Left renal cortex interstitium (tissue), 4 donors: ENCODE measurements at places on chromosomes 11 and 22.

GRCh38 chr11:66344550-66345315, at the start of gene BRMS1:
BRMS1 (minus strand) TSS chr11:66345104; CDS start chr11:66342234, 2,870 bp downstream.
- peak; percentile 88 for DNase-seq

DNA sequence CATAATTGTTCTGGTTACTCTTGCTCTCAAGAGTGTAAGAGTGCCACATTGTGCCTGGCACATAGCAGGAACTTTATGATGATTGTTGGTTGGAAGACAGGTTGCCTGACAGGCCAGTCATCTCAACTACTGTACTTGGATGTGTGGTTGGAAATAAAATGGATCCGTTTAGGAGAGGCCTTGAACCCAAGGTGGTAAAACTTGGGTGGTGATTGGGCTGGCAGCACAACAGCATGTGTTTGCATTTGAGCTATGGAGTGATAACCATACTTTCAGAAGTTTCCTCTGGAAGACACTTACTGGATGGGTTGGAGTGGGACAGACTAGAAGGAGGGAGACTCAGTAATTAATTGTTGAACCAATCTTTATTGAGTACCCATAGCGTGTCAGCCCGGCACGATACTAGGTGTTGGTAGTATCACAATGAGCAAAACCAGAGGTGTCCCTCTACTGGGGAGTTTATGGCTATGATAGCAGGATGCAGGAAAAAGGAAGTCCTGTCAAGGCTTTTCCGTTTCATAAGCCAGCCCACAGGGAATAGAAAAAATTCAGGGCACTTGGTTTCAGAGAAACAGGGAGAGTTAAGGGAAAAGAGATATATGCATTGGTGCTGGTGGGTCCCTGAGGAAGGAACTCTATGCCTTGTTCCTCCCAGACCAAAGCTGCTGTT, 3.1 kb upstream of the TMEM109 start:
- DNase-seq: no peak

DNA sequence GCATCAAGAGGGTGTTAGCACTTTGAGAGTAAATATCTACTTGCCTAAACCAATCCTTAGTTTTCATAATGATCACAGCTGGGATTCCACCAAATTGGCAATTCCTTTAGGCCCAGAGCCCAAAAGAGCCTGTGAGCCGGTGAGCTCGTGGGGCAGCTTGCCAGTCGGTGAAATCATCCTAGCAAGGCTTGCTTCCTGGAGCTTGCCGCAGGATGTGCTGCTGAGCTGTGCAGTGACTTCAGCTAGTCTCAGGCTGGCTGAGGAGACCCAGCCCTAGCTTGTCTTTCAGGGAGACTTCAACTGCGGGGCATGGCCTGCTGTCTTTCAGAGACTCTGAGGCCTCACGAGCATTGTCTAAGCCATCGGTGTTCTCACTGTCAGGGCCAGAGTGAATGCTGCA, 73.6 kb upstream of the SUSD2 start:
- DNase-seq: no peak

- no peak for DNase-seq
Measured at GRCh38 chr11:126817523-126818450, 182.8 kb downstream of the KIRREL3 start.

DNA sequence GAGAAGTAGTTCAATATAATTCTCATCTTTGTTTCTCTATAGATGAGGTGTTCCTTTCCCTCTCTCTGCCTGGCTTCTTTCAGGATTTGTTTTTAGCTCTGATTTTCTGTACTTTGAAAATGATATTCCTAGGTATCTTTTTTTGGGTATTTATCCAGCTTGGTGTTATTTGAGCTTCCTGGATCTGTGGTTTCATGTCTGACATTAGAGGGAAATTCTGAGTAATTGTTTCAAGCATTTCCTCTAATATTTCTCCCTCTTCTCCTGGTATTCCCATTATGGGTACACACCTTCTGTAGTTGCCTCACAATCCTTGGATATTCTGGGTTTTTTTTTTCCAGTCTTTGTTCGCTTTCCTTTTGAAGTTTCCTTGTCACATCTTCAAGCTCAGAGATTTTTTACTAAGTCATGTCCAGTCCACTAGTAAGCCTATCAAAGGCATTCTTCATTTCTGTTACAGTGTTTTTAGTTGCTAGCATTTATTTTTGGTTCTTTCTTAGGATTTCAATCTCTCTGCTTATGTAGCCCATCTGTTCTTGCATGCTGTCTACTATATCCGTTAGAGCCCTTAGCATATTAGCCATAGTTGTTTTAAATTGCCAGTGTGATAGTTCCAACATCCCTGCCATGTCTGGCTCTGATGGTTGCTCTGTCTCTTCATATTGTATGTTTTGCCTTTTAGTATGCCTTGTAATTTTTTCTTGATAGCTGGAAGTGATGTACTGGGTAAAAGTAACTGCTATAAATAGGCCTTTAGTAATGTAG, 5.8 kb downstream of the CCDC81 start:
- DNase-seq: no peak

- no peak for DNase-seq
Measured at GRCh38 chr11:131932584-131933325, 562.3 kb downstream of the NTM start.

- no peak for DNase-seq
Measured at GRCh38 chr11:16086229-16086819, 270.0 kb downstream of the SOX6 start.

DNA sequence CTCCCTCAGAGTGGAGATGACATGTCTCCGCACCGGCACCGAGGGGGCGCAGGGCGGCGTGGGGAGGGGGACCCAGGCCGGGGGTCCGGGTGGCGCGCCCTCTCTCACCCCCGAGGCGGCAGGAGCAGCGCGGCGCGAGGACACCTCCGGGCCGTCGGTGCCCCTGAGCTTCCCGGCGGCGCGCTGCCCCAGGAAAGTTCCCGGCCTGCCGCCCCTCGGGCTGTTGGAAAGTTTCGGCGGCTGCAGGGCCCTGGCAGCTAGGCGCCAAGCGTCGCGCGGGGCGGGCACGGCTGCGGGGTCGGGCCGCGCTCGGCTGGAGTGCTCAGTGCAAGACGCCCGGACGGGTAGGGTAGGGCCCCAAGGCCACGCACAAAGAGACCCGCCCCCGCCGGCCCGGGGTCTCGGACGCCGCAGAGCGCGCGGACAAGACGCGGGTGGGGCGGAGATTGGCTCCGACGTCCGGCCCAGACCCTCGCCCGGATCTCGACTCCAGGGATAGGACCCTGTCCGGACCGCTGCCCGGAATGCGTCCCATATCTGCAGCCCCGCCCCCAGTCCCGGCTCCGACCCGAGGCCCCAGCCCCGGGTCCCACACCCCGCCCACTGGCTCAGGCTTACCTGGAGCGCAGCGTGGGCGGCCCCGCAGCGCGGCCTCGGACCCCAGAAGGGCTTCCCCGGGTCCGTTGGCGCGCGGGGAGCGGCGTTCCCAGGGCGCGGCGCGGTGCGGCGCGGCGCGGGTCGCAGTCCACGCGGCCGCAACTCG, 471 bp downstream of the ARVCF start:
- no peak for DNase-seq

GRCh38 chr22:31867386-31868153, 76.8 kb upstream of the YWHAH start:
- no peak for DNase-seq

DNA sequence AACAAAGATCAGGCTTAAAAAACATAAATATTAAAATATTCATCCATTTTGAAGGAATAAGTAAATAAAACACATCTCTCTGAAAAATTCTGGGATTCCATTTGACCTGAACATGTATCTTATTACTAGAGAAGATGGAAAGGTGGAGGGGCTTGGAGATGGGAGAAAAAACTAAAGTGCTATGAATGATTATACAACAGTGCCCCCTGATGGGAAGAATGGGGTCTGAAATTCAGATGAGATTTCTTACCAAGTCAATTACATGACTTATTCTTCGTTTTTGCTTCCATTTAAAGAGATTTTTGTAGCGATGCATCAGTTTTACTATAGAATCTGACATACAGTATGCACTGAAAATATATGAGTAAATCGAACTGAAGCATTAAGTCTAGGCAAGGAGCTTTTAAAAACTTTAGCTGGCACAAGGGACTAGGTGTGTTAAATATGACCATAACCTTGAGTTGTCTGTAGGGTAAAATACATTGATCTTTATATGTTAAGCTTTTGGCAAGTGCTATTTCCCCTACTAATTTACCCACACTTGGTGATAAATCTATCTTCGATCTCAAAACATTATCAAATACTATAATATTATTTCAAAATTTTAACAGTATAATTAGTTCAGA, 718.8 kb downstream of the CNTN5 start:
- peak; percentile 40 for DNase-seq

DNA sequence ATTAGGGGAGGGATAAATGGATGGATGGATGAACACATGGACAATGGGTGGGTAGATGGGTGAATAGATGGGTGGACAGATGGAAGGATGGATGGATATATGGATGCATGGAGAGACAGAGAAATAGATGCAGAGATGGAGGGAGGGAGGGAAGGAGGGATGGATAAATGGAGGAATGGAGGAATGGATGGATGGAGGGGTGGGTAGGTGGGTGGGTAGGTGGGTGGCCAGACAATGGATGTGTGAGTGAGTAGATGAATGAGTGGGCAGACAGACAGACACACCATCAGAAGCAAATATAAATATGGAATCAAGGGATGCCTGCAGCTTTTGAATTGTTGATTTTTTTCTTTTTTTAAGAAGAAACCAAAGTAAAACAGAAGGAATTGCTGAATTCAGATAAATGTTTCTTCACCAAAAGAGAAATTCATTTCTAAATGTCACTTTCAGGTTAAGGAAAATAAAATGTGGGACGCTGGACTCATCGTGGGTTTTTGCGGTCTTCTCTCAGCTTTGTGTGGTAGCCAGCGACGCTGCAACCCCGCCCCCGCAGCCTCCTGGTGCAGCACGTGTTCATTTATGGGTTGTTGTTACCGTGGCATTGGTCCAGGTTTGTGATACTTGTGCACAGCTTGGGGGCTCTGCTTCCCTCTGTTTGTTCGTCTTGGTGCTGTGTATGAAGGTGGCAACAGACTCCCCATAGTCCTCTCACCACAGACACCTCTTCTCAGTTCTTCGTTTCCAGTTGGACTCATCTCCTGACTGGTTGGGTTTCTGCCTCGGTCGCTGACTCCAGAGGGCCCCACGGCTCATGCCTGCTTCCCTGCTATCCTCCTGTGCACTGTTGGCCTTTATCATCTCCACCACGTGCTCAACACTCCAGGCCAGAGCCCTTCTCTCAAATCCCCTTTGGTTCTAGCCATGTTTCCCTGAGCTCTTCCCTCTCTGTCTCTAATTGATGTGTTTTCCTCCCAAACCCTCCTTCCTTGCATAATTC, 76.4 kb downstream of the CDKN1C start:
- no peak for DNase-seq

DNA sequence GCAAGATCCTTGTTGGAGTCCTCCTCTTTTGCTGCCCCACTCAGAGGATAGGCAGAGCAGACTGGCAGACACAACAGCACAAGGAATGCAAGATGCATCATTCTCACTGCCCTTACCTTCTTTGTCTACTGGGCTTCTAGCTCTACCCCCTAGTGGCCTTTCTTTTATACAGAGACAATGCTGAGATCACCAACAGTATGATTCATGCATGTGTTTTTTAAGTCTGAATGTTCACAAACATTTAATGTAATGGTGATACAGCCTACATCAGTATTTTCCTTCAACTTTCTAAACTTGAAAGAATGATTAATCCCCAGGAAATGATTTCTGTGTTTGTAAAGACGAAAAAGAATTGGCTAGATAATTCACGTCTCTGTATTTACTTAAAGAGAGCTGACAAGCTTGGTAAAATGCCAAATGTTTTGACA, at the start of gene MMP10:
TSS of gene MMP10 (minus strand) at position 138 of the 428 bp plus-strand sequence. CDS start at position 101, 37 bp downstream.
- no peak for DNase-seq

- DNase-seq: no peak
Measured at GRCh38 chr11:17382046-17382728, 6.3 kb downstream of the KCNJ11 start.

DNA sequence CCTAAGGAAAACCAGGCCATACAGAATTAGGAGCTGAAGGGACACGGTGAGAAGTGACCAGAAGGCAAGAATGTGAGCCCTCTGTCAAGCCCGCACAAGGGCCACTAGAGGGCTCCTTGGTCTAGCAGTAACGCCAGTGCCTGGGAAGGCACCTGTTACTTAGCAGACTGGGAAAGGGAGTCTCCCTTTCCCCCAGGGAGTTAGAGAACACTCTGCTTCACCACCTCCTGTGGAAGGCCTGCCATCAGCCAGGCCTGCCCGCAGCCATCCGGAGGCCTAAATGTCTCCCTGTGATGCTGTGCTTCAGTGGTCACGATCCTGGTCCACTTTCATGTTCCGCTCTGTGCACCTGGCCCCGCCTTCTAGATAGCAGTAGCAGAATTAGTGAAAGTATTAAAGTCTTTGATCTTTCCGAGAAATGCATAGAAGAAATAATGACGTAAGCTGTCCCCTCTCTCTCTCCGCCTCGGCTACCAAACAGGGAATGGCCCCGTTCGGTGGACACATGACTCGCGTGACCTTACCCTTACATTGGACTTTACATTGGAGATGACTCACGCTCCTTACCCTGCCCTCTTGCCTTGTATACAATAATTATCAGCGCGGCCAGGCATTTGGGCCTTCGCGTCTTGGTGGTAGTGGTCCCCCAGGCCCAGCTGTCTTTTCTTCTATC, 10.7 kb upstream of the GSTP1 start:
- no peak for DNase-seq

DNA sequence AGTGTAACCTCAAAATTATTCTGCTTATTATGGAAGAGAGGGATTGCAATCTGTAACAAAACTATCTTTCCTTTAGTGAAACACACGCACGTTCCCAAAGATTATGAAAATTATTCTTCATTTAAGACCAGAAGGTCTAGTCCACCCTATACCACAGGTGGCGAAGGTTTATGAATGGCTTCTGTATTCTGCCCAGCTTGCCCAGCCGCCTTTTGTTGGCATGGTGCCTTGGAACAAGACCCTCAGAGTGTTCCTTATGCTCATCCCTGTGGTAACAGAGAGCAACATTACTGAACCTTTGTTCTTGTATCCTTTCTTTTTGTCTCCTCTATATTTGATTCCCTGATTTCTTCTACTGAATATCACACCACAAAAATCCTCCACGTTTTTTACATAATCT, 116.4 kb downstream of the FAR1 start:
- no peak for DNase-seq

- DNase-seq: no peak
Measured at GRCh38 chr11:123381817-123382554, 48.1 kb upstream of the GRAMD1B start.

- no peak for DNase-seq
Measured at GRCh38 chr22:26839216-26839615, 181.8 kb downstream of the MIAT start.

DNA sequence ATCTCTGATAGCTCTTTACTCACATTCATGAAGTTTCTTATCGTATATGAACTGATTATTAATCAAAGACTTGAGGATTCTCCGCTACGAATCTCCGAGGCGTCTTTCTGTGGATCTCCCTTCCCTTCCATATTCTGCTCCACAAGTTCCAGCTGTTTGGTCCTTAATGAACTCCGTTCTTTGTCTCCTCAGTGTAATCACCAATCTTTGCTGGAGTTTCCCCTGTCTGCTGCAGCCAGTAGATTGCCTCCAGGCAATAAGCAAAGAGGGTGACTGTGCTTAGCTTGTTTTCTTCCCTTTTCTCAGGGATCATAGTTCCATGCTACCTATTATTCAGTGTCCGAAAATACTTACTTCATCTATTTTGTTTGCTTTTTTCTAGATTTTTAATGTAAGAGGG, 169.6 kb upstream of the FOLH1 start:
- DNase-seq: no peak
